Activated naive CD8-positive, alpha-beta T cell treated with anti-CD3 and anti-CD28 coated beads, Interleukin-2, amount 50 U/mL, for 16 hours (primary cell): ENCODE measurements at places on chromosomes 4 and X.

GRCh38 chr4:70630162-70630561 lies 1.6 kb downstream of the ENAM start:
- DNase-seq: no peak

GRCh38 chr4:1808396-1808795 lies 15.3 kb downstream of the FGFR3 start:
- DNase-seq: no peak

DNA sequence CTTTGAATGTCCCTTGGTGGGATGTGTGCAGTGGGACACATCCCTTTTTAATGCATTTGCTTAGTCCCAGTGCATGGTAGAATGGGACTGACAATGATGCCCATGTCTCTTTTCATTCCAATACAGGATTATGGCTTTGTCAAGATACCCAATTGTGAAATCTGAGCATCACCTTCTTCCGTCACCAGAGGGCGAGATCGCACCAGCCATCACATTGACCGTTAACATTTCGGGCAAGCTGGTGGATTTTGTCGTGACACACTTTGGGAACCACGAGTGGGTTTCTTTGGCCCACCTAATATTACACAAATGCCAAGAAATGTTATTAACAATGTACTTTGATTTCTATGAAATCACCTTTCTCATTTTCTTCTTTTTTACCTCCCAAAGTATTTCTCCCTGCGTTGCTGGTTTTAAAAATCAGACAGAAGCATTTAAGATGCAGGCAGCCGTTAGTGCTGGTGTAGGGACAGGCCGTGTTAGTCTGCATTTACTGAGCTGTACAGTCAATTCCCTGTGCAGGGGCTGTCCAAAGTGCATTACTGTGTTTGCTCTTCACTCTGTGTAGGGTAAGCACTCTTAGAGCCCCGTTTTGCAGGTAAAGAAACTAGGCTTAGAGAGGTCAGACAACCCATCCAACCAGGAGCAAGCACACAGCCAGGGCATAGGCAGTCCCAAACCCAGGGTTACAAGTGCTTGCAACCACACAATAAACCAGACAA lies 46.5 kb downstream of the CWH43 start:
- DNase-seq: no peak

DNA sequence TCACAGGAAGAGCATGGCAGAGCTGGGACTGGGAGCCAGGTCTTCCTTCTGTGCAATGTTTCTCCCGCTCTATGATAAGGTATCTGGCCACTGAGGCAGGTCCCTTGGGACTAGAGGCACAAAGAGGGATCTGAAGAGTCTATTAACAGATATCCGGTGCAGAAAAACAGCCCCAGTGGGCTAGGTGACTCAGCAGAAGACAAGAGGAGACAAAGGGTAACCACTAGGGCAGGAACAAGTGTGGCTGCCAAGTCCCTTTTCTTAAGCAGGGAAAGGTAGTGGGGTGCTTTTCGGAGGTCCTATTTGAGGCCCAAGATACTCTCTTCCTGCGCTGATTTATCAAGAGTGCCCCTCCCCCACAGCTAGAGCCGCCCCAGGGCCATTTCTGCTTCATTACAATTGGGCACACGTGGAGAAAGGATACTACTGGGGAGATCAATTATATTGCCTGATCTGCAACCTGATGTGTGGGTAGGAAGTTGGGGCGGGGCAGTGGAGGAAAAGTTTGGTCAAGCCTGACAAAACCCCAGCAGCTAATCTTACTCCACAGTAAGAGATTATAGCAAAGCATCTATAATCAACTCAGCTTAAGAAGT lies at the start of gene DGAT2L6:
TSS of gene DGAT2L6 (plus strand) at position 546 of the 596 bp plus-strand sequence. CDS start 100 bp downstream, outside the sequence.
- DNase-seq: no peak
